Hindlimb muscle (tissue), 1 donor: ENCODE measurements at places on chromosomes 4 and X. TPM values are rescaled to one million over a fixed set of nuclear protein-coding genes. Genes with fewer than 3 reads are reported as not detected.

Gene RBM47
- polyA plus RNA-seq, result 2.4 TPM

Gene TCEAL5
- polyA plus RNA-seq, result 3.3 TPM

Gene TFE3
- polyA plus RNA-seq, result 22.2 TPM

Gene PITX2
- 32.6 TPM for polyA plus RNA-seq

Gene SH3BP2
- polyA plus RNA-seq, result 41.3 TPM

Gene ZBTB49
- 6.2 TPM for polyA plus RNA-seq

Gene NWD2
- not detected for polyA plus RNA-seq

Gene CCDC149
- polyA plus RNA-seq, result 13.8 TPM

Gene ADAMTS3
- 1.6 TPM for polyA plus RNA-seq

Gene PLK4
- polyA plus RNA-seq, result 8.8 TPM

Gene FGF5
- polyA plus RNA-seq, result 0.31 TPM

Gene SLC16A2
- 63.1 TPM for polyA plus RNA-seq

Gene ANKRD37
- polyA plus RNA-seq, result 16.0 TPM

Gene C4orf46
- polyA plus RNA-seq, result 15.6 TPM

Gene CDS1
- polyA plus RNA-seq, result 0.43 TPM

Gene NLGN4X
- 2.5 TPM for polyA plus RNA-seq

Gene PCYT1B
- polyA plus RNA-seq, result 1.2 TPM

Gene SMIM10
- 15.0 TPM for polyA plus RNA-seq

Gene NUDT9
- polyA plus RNA-seq, result 26.0 TPM

Gene PPARGC1A
- polyA plus RNA-seq, result 10.5 TPM

Gene ACE2
- not detected for polyA plus RNA-seq

Gene BEND2
- polyA plus RNA-seq, result not detected

Gene UGT8
- 0.28 TPM for polyA plus RNA-seq
